ENCODE measurements at places on chromosomes 5 and 9.

DNA sequence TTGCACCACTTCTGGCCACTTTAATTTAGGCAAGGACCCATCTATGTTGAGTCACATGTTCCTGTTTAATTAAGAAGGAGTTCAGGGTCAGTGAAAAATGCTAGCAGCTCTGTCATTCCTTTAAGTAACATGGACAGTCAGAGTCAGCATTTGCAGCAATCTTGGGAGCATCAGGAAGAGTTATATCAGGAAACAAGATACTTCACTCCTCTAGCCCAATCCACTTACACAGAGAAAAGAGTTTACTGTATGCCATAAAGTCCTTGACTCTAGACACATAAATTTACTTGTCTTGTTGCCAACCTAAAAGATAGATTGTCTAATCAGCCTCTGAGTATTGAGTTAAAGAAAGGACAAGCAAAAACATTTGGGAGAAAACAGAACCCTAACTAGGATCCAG lies 266.7 kb downstream of the PJA2 start:
- DNase-seq = no peak

GRCh38 chr5:133790898-133791297 lies 177.5 kb downstream of the C5orf15 start:
- DNase-seq = no peak

DNA sequence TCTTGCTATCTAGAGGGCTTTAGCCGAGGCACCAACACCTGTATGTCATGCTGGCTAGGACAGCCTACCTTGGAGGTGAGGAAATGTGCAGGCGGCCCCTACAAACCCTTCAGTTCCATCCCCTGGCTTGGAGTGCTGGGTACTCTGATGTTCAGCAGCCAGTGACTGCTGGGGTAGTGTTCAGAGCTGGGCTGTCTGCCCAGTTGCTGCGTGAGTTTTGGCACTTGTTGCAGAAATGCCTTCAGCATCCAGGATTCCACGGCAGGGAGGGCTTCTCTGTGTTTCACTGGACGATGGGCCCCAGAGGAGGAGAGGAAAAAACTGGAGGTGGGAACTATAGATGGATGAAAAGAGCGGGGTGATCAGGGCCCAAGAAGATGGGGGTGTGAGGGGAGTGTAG lies 10.4 kb downstream of the SWI5 start:
- DNase-seq = peak; percentile 79

- no peak for DNase-seq
These were observed 217.8 kb upstream of the RASEF start for GRCh38 chr9:83280790-83281189.

DNA sequence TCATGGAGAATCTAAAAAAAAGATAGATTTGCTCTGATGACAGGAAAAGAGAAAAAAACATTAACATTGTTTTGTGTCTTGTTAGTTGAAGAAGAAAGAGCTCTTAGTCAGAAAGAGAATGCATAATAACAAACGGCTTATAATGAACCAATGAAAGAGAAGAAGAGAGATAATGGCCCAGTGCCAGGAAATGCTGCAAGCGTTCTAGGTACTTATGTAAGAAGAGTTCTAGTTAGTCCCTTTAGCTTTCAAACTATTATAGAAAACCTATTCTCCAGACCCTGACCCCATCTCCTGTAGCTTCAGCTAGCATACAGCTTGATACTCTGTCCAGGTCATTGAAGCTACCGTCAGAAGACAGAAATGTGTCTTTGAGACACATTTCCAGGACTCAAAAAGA lies 70.2 kb downstream of the FBXL17 start:
- DNase-seq = no peak

DNA sequence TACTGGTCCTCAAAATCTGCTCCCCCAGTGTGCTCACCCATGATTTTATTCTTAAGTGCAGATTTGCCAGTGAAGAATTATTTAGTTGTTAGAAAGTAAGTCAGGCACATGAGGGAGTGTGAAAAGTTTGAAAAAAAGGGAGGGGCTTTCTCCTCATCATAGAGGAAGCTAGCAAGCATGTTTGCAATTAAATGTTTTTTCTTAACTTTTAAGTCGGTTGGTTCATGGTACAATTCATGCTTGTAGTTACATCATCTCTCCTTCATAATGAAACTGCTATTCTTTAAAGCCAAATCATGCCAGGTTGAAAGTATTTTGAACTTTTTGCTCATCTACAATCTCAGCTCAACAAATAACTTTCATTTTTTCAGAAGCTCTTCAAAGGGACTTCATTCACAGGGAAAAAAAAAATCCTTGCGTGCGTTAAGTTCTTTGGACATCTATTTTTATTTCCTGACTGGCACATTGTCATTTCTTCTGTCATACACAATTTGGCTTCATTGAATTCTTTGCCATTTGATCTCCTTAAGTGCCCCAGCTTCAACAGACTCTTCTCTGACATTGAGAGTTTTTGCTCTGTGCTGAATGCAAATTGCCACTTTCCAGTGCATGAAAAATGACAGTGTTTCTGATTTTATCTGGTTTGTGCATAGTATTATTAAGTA lies 456.9 kb downstream of the TMEM232 start:
- DNase-seq = no peak

GRCh38 chr5:157734436-157734835 lies 3.2 kb downstream of the THG1L start:
- DNase-seq = no peak

- no peak for DNase-seq
These were observed 92.5 kb upstream of the DNAH5 start for GRCh38 chr5:14036947-14037346.

GRCh38 chr9:108599571-108599970 lies 256.2 kb downstream of the ACTL7B start:
- DNase-seq = no peak

DNA sequence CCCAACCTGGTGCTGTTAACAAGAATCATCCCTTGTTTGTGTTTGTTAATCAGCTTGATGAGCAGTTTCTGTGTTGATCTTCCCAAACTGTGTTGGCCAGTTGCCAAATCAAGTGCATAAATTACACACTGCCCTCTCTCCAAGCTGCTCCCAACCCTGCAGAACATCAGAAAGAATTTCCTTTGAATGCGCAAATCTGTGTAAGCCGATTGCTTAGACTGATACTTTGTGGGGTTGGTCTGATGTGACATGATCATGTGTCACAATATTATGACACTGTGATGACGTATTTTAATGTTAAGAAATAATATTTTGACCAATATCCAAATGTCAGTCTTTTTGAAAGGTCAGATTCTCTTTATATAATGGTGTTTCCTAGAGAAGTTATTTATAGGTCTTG lies 766.4 kb upstream of the WWC1 start:
- DNase-seq = no peak

- DNase-seq = no peak
These were observed 577.5 kb upstream of the CLINT1 start for GRCh38 chr5:158436271-158437065.

- DNase-seq = no peak
These were observed 24.2 kb upstream of the CDC42SE2 start for GRCh38 chr5:131239686-131240085.

DNA sequence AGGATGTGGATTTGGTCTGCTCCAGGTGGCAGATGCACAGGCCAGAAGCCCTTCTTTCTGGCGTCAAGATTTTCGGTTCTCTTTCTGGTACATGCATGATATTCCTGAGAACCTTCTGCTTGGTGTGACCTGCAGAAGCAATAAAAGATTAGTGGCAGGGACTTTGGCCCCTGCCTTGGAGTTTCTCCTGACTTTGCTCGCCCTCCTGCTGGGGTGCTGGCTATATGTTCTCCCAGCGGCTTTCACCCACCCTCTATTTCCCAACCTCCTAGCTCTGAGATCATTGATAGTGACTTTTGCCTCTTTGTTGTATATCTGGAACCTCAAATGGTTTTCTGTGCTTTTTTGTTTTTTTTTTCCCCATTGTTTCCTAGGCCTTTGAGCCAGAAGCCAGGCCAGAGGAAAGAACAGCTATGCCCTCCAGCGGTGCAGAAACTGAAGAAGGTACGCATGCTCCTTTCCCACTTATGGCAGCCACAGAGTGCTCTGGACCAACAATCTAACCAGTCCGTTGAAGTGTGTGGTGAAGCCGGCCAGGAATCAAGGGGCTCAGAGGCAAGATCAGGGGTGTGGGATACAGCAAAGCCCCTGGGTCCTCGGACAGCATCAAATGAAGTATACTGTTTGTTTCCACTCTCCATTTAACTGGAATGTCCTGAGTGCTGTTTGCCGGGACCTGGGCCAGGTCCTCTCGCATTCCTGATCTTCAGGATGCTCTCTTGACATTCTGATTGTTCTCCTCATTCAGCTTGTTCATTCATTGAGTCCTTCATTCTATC lies 154.5 kb downstream of the ARHGEF28 start:
- DNase-seq = no peak

- no peak for DNase-seq
These were observed 1130.4 kb upstream of the ACO1 start for GRCh38 chr9:31253800-31254762.

- DNase-seq = no peak
These were observed 214.4 kb downstream of the DAB2IP start for GRCh38 chr9:121865884-121866283.

GRCh38 chr5:174355995-174356394 lies 310.5 kb downstream of the NSG2 start:
- no peak for DNase-seq

DNA sequence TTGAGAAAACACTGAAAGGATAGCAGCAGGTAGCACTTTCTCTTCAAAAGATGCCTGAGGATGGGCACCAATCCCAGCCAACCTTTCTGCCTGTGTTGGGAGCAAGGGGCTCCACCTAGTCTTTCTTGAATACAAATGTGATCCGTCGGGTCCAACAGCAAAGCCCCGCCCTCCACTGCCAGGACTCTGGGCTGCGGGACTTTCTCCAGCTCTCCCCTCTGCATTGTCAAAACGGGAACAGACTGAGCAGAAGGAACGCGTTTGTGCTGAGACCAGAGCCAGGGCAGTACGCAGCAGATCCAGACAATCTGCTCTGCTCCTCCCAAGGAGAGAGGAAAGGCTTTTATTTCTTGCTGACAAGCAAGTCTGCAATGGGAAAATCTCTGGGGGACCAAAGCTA lies 139.7 kb downstream of the SEC61B start:
- no peak for DNase-seq

DNA sequence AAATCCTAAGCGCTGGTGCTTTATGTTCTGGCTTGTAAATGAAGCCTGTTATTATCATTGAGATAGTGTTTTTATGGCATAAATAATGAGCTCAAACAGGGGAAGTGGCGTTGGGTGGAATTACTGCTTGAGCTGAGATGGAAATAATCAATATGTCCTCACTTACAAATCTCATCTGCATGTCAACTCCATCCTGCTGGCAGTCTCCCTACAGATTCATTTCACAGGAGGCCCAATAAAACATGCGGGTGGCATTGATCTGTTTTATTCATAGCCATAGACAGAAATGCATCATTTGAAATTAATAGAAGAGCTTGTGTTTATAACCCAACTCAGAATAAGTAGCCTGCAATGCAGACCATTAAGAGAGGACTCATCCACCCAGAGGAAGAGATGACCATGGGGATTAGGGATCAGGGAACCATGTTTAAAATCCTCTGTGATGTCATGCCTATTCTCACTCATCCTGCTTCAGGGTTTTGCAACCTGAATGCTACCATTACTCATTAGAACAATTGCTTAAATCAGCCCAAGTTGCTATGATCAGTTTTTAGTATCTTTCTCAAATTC lies 680.4 kb downstream of the TLR4 start:
- DNase-seq = no peak

DNA sequence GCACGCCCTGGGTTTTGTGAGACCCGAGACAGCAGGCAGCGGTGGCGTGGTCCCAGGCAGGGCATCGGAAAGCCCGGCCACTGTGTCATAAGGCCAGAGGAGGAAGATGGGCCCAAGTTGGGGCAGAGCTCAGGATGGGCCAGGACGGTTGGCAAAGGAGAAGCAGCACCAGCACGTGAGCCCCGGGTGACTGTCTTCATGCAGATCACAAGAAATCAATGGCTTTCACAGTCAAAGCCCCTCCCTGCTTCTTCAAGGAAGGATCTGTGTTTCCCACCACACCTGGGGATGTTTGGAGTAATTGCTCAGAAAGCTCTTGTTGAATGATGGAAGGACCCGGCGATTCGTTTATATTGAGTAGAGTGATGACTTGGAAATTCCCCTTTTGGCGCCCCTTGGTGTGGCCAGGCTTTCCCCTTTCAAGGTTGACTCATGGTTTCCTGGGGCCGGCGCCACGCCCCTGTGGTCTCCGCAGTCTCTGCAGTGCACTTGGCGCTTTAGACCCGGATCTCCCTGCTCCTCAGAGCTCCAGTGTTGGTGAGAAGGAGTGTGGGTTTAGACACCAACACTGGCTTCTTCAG lies 52.1 kb downstream of the IL31RA start:
- peak; percentile 37 for DNase-seq

GRCh38 chr9:110808599-110808980 lies 140.0 kb downstream of the MUSK start:
- DNase-seq = no peak

DNA sequence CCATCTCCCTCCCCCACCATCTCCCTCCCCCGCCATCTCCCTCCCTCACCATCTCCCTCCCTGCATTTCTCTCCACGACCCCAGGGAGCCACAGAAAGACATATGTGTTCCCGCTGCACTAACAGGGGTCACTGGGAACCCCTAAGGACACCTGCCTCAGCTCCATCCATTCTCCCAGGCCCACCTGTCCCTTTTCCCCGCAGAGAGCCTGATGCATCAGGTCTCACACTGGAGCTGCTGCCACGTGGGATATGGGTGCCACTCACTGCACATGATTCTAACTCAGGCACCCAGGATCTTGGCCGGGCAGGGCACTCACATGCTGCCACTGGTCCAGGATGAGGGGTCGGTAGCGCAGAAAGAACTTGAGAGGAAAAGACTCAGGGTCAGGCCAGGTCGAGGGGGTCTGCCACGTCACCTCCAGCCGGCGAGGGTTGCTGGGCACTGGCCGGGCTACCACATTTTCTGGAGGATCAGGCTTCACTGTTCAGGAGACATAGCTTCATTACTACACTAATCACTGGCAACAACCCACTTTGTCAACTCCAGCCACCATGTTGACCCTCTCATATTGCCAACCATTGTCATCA lies 33.2 kb upstream of the ENHO start:
- no peak for DNase-seq

DNA sequence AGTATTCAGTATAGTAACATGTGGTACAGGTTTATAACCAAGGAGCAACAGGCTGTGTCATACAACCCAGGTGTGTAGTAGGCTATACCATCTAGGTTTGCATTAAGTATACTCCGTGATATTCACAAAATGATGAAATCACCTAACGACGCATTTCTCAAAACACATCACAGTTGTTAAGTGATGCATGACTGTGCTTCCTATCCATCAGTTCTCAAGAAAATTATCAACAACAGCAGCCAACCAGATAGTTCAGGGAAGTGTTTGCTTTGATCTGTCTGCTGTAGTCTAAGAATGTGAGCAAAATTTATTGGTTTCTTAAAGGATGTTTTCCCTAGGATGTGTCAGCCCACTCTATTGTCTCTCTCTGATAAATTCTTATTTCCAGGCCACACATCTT lies 7.4 kb downstream of the ZBTB26 start:
- no peak for DNase-seq

DNA sequence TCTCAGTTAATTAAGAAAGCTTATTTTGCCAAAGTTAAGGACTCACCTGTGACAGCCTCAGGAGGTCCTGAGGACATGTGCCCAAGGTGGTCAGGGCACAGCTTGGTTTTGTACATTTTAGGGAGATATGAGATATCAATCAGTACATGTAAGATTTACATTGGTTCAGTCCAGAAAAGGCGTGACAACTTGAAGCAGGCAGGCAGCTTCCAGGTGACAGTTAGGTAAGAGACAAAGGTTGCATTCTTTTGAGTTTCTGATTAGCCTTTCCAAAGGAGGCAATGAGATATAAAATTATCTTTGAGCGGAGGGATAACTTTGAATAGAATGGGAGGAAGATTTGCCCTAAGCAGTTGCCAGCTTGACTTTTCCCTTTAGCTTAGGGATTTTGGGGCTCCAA lies 47.8 kb downstream of the SLC1A1 start:
- DNase-seq = no peak

Measured in left ventricle myocardium superior (tissue), 1 donor.